ENCODE measurements at places on chromosomes 11 and 22. TPM values are rescaled to one million over a fixed set of nuclear protein-coding genes. Genes with fewer than 3 reads are reported as not detected.

The NPTXR gene
- total RNA-seq: 8.4 TPM

The SCGB1C1 gene
- total RNA-seq: not detected

The TNNT3 gene
- total RNA-seq: 45.3 TPM

The OR52H1 gene
- total RNA-seq: 0.51 TPM

The GAB4 gene
- total RNA-seq: not detected

The MPPED2 gene
- 11.1 TPM for total RNA-seq
